ENCODE measurements at places on chromosomes 11 and 22. TPM values are rescaled to one million over a fixed set of nuclear protein-coding genes. Genes with fewer than 3 reads are reported as not detected.

The RASSF10 gene
- total RNA-seq, result not detected

The HEPHL1 gene
- not detected for total RNA-seq

The NLRP14 gene
- not detected for total RNA-seq

The MIOX gene
- total RNA-seq, result not detected

The LSP1 gene
- total RNA-seq, result 41.9 TPM

DNA sequence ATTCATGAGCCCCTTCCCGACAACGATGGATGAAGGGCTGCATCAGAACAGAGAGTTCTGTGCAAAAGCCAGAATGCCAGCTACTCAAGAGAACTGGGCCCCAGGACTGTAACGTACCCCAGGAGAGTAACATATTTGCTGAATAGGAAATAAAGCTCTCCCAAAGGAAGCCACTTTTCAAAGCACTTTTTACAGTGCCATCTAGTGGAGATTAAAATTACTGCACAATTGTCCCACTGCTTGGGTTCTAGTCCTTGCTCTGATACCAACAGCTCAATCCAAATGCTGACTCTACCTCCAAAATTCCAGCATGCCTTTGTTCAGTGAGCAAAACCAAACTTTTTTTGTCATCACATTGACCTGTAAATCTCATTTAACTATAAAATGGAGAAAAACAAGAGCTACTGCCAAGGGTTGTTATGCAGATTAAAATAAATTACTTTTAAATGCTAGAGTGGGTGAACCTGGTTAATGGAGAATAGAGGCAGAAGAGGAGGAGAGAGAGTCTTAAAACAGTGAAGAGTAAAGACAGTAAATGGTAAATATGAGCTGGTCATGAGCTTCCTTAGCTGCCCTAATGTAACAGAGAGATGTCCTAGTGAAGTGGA lies 87.6 kb upstream of the FSHB start:
- H3K4me1 ChIP-seq, result no peaks in the 10 kb centered on the region
- no peaks in the 10 kb centered on the region for H3K27me3 ChIP-seq
- no peaks in the 10 kb centered on the region for H3K36me3 ChIP-seq
- DNase-seq, result no peak

GRCh38 chr11:131816051-131816450 lies 445.6 kb downstream of the NTM start:
- no peak overlapping the region for H3K27ac ChIP-seq
- no peak for DNase-seq
- H3K27me3 ChIP-seq, result no peaks in the 10 kb centered on the region
- H3K4me3 ChIP-seq, result no peak overlapping the region

DNA sequence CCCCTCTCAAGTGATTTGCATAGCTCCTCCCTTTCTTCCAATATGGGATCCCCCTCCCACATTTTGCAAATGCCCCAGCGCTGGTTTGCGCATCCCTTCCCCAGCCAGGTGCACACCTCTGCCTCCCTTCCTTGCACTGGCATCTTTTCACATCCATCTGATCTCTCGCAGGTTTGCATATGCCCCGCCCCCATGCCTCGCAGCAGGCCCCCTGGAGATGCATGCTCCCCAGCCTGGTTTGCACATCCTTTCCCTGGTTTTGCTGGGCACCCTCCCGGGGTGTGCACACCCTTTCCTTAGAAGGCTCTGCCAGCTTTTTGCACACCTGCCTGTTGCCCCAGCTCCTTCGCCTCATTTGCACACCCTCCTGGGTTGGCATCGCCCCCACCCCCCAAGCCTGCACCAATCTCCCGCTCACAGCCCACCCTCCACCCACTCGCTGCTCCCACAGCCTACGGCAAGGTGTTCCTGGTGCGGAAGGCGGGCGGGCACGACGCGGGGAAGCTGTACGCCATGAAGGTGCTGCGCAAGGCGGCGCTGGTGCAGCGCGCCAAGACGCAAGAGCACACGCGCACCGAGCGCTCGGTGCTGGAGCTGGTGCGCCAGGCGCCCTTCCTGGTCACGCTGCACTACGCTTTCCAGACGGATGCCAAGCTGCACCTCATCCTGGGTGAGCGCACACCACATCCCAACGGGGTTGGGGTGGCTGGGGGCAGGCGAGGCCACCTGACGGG lies 917 bp downstream of the RPS6KA4 start:
- H3K36me3 ChIP-seq, result peaks cover 41% of the 10 kb centered on the region
- H3K27ac ChIP-seq, result peak overlapping the region; percentile 84
- H3K27me3 ChIP-seq, result no peaks in the 10 kb centered on the region
- H3K4me1 ChIP-seq, result peaks cover 32% of the 10 kb centered on the region
- H3K4me3 ChIP-seq, result peak overlapping the region; percentile 75

GRCh38 chr22:27114186-27114585 lies 456.8 kb downstream of the MIAT start:
- no peak overlapping the region for H3K4me3 ChIP-seq
- no peak overlapping the region for H3K27ac ChIP-seq
- H3K27me3 ChIP-seq, result no peaks in the 10 kb centered on the region
- no peaks in the 10 kb centered on the region for H3K36me3 ChIP-seq

DNA sequence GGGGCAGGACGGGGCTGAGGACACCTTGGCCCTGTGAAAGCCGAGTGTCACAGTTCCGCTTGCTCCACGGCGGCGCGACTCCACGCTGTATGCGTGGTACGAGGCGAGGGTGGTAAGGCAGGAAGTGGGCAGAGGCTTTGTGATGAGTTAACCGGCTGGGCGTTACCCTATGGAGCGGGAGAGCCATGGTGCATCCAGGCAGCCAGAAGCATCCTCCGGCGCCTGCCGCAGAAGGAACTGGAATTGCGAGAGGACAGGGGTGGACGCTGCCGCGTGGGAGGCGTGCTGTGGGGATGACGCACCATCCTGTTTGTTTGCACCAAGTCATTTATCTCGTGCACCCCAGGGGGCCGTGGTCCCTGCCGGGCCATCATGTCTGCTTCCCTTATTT lies 643.9 kb downstream of the BRD1 start:
- H3K27ac ChIP-seq, result no peak overlapping the region
- no peak overlapping the region for H3K4me3 ChIP-seq
- no peaks in the 10 kb centered on the region for H3K27me3 ChIP-seq
- no peaks in the 10 kb centered on the region for H3K4me1 ChIP-seq

GRCh38 chr11:112165049-112165448 lies 1.2 kb upstream of the IL18 start:
- H3K4me3 ChIP-seq, result no peak overlapping the region
- no peaks in the 10 kb centered on the region for H3K27me3 ChIP-seq
- H3K27ac ChIP-seq, result no peak overlapping the region
- no peaks in the 10 kb centered on the region for H3K4me1 ChIP-seq
- H3K36me3 ChIP-seq, result no peaks in the 10 kb centered on the region

All from ascending aorta (tissue), 2 donors.